ENCODE measurements at places on chromosomes 5 and 9.

- DNase-seq: no peak
Observed at GRCh38 chr5:148780711-148781110, 45.7 kb upstream of the ADRB2 start.

DNA sequence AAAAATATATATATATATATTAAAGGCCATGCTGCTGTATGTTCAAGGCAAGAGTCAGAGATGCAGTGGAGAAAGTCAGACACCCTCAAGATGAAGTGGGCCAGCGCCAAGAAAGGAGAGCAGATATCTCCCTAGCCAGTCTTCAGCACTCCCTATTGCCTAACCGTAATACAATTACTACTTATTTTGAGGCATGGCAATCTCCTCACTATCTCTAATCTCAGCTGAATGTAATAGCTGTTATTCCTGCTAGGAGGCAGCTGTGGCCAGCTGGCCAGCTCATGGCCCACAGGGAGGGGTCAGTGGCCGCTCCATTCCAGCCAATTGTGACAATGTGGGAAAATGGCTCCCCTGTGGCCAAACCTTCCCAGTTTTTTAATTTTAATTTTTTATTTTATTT, 87.5 kb upstream of the FBXW11 start:
- no peak for DNase-seq

GRCh38 chr5:178509491-178510057, 80.6 kb downstream of the COL23A1 start:
- no peak for DNase-seq

DNA sequence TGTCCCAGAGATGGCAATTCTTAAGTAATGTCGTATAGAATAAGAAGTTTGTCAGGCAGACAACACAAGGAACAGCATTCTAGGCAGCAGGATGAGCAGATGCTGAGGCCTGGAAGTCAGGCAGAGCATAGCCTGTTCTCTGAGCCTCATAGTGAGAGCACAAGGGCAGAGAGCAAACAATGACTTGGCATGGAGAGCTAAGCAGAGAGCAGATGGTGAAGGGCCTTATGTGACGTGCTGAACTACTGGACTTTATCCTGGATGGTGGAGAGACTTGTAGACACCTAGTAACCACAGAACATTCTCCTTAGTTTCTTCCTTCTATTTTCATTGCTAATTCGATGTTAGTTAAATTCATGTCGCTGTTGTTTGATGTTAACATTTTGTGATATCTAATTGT, 60.1 kb downstream of the KCTD16 start:
- DNase-seq: no peak

GRCh38 chr5:65364907-65365306, 116.8 kb downstream of the ADAMTS6 start:
- no peak for DNase-seq

All from fibroblast of skin of back (primary cell).